ENCODE measurements at places on chromosomes 3 and 15.

- DNase-seq = peak; percentile 69
Measured at GRCh38 chr3:140438736-140439470, 239.0 kb upstream of the TRIM42 start.

GRCh38 chr15:42059661-42060476, 34.5 kb downstream of the PLA2G4D start:
- DNase-seq = peak; percentile 86

DNA sequence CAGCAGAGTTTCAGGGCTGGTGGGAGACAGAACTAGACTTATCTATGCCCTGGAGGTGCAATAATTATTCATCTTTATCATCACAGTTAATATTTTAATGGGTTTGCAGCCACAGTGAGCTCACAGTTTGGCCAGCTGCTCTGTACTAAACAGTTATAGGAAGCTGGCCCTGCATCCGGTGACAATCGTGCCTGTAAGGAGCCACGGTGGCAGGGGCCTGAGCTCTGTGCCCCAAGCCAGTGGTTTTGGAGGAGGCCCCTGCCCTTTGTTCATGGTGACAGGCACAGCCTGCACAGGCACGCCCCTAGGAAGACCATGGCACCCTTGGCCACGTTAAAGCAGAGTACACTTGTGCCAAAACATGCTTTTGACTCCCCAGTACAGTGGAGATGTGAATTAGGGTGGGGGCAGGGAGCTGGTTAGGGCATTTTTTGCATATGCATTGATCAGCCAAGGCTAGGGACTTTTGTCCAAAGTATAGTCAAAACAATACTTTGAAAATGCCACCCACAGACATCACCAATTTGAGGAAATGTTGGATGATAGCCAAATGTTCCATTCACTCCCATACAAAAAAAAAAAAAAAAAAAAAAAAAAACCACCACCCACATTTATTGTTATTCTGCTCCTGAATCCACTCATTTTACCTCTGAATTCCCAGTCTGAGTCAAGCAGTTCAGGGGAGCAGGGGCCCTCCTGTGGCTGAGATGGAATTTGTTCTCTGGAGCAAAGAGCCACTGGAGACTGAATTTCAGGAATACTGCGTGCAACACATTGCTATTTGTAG, 3.4 kb upstream of the RFTN1 start:
- DNase-seq = no peak

DNA sequence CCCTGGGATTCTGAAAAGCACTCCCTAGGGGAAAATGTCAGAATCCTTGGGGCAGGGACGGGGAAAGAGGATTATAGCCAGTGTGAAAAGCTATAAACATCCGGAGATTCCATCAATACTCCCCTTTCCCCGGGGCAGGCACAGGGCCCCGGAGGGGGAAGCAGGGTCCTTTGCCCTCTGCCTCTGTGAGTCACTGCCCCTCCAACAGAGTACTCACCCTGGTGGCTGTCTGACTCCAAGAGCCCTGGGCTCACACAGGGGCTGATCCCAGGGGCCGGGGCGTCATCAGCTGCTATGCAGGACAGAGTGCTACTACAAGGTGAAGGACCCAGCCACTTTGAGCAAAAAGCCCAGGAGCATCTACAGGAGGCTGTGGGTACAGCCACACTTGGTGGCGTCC, 133.0 kb upstream of the PRR20G start:
- no peak for DNase-seq

GRCh38 chr3:34396288-34396687, 597.9 kb downstream of the PDCD6IP start:
- no peak for DNase-seq

DNA sequence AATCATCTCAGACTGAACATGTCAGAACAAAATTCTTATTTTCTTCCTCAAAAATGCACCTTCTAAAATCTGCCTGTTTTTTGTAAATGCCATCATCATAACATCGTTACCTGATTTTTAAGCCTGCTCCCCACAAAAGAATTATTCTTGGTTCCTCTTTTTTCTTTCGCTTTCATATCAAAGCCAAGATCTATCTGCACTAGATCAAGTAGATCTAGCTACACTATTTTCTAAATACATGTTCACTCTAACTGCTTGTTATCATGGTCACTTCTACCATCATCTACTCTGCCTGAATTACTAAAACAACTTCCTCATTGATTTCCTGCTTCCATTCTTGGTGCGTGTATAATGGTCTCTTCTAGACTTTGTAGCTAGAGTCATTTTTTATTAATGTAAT, 217.7 kb downstream of the ARPP21 start:
- no peak for DNase-seq

DNA sequence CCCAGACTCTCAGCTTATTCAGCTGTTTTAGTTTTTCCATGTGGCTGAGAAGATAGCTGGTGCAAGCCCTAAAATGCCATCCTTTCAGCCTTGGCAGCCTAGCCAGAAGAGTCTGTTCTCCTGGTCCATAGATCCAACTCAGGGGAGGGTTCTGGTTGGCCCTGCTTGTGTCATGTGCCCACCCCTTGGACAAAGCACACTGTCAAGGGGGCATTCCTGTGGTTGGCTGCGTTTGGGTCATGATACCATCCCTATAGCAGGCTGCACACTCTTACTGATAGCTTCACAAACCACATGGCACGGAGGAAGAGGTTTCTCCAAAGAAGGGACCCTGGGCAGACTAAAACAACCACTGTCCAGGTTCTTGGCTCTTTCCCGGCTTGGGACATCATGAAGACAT, 8.4 kb upstream of the FSTL1 start:
- DNase-seq = no peak

DNA sequence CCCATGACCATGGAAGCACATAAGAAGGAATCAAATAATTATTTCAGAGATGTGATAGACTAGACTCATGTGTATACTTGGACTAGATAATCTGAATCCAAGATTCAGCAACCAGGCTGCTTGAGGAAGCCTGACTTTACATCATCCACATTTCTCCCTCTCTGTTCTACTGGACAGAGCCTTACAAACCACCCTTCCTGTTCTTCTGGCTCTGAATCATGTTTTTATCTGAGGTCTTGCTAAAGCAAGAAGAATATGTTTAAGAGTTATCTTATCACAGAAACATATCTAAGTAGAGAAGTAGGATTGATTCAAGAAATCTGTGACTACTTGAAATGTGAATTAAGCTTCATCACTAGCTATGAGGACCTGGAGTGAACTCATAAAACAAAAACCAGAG, 71.1 kb upstream of the SLC24A5 start:
- no peak for DNase-seq

DNA sequence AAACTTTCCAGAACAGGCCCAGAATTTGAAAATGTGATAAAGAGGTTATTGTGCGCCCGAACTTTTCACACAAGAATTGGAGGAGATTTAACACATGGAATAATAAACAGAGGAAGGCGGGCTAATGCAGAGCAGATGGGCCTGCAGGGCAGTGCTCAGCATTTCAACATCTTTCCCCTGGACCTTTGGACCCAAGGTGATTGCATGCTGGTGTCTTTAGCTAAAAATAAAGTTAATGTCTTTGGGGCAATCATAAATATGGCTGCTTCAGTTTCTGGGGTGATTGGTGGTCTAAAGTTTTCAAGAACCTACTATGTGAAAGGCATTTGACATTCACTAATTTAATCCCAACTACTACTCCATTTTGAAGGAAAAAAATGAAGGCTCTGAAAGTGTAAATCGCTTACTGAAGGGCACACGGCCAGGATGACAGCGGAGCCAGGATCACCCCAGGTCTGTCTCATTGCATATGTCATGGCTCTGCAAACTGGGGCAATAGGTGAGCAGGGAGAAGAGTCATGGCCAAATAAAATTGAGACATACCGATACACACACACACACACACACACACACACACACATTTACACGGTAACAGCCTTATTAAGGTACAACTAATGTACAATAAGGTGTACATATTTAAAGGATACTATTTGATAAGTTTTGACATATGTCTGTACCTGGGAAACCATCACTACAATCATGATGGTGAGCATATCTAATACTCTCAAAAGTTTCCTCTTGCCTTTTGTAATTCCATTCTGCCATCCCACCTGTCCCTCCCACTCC, 243.1 kb upstream of the LRRFIP2 start:
- DNase-seq = no peak

GRCh38 chr15:58446521-58446920, 14.7 kb downstream of the LIPC start:
- no peak for DNase-seq

- no peak for DNase-seq
Measured at GRCh38 chr15:63295341-63295740, 17.9 kb downstream of the APH1B start.
